ENCODE measurements at places on chromosomes 16 and 17.

DNA sequence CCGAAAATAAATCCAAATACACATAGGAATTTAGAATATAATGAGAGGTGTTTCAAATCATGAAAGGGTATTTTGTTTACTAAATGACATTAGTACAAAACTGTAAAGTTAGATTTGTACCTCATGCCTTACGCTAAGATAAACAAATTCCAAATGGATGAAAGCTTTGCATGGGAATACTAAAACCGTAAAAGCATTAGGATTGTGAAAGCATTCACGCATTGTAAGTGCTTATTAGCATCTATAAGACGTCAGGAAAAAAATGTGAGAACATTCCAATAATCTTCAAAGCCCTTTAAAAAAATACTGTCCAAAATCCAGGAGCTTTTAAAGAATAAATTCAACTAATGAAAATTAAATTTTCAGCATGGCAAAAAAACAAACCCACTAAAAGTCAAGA lies 24.8 kb upstream of the ALOX15 start:
- no peak for DNase-seq

- no peak for DNase-seq
Observed at GRCh38 chr16:495127-495748, 32.3 kb upstream of the CAPN15 start.

- DNase-seq, result no peak
Observed at GRCh38 chr16:72744076-72744793, 303.7 kb downstream of the ZFHX3 start.

- DNase-seq, result no peak
Observed at GRCh38 chr16:50316102-50316847, 49.9 kb downstream of the ADCY7 start.

DNA sequence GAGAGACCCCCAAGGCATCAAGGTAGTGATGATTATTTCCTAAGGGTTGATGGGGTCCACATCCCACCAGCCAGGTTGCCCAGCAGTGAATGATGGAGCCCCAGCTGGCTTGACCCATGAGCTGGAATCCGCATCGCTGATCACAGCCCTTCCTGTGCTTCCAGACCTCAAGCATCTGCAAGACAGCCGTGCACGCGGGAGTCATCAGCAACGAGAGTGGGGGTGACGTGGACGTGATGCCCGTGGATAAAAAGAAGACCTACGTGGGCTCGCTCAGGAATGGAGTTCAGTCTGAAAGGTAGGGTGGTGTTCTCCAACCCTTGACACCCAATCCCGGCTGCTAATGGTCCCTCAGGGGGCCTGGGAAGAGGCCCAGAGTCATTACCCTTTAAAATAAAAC lies 69.3 kb downstream of the CRISPLD2 start:
- DNase-seq, result no peak

GRCh38 chr17:81703747-81704654 lies 834 bp downstream of the MRPL12 start:
- DNase-seq, result no peak

GRCh38 chr17:28161311-28161710 lies 118.8 kb downstream of the NLK start:
- DNase-seq, result no peak

DNA sequence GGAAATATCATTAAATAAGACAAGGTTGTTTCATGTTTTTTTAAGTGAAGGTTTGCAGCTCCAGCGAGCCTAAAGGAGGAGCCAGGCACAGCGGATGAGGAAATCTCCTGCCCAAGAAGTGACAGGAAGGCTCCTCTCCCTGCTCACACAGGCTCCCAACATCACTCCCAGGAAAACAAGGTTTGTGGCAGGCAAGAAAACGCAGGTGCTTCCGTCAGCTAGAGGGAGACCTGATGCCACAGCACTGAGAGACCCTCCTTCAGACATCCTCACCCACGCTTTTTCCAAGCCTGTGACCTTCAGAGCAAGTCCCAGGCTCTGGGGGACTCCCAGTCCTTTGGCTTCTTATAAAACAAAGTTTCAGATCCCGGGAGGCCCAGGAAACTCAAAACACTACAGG lies 89.7 kb downstream of the ZNF423 start:
- no peak for DNase-seq

DNA sequence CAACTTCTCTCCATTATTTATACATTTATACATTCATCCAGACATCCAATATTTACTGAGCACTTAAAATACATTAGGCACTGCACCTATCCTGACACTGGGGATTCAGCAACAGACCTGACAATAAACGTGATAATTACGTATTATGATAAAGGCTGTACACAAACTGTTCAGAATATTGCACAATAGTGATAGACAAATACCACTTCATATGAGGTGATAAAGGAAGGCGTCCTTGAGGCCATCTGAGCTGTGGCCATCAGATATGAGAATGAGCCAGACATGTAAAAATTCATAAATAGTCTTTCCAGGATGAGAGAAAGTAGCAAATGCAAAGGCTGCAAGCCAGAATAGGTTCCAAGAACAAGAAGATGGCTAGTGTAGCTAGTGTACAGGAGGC lies 8.6 kb downstream of the USP32 start:
- no peak for DNase-seq

DNA sequence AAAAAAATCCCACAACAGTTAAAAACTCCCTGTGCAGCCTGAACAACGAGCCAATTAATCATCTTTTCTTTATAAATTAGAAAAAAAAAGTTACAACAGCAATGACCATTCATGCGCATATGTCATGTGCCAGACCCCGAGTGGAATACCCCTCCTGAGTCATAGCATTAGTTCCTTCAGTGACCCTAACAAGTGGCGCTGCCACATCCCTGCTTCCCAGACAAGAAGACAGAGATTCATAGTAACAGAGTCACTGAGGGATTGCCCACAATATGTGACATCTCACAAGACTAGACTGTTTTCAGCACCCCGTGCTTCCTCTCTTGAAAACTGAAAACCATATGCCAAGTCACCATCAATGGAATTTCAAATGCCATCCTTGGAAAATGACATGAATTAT lies 7.9 kb downstream of the UMOD start:
- DNase-seq, result no peak

DNA sequence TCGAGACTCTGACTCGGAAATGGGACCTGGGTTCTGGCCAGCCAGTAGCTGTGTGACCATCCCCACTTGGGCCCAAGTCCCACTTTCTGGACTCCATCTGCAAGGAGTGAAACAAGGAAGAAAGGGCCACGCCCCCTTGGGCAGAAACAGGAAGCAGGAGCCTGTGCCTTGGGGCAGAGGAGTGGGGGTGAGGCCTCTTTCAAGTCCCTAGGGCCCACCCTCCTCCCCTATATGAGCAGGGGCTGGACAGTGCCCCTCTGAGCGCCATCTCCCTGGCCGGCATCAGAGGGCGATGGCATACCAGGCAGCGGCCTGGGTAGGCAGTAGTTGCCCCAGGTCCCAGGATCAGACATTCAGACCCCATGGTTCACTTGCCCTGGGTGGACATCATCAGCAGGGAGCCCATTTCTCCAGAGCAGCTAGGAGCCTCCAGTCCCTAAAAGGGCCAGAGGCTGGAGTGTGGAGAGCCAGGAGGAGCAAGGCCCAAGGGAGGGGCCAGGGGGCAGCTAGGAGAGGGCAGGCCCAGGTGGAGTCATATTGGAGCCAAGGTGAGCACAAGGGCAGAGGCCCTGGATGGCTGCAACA lies 7.1 kb downstream of the BCAR1 start:
- DNase-seq, result no peak

DNA sequence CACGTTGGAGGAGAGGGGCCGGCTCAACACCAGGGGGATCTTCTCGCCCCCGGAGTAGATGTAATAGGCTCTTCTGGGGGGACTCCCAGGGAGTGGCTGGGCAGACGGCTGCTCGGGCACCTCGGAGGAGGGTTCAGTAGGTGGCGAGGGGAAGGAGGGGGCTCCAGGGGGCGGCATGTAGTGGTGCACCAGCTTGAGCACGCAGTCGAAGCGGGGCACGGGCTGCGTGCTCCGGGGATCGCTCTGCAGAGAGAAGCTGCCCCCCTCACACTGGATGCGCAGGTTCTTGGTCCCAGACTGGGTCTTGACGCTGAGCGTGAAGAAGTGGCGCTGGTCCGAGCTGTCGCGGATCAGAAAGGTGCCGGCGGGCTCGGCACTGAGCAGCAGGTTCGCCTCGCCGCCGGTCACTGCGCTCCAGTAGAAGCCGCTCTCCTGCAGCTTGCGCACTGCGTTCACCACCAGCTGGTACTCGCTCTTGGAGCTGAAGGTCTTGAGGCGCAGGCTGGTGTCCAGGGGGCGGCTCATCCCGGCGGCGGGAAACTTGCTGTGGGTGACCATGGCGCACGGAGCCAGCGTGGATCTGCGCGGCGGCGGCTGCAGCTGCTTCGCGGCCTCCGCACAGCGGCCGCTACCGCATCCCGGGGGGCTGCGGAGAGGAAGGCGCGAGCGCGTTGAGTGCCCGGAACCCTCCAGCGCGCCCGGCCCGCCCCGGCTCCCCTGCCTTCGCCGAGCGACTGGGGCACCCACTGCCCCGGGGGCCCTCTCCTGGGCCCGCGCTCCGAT lies 1.1 kb downstream of the SOCS3 start:
- DNase-seq, result no peak

GRCh38 chr17:34567691-34568465 lies 11.5 kb upstream of the TMEM132E start:
- DNase-seq, result no peak

GRCh38 chr17:74435775-74436359 lies 4.0 kb downstream of the GPRC5C start:
- no peak for DNase-seq

DNA sequence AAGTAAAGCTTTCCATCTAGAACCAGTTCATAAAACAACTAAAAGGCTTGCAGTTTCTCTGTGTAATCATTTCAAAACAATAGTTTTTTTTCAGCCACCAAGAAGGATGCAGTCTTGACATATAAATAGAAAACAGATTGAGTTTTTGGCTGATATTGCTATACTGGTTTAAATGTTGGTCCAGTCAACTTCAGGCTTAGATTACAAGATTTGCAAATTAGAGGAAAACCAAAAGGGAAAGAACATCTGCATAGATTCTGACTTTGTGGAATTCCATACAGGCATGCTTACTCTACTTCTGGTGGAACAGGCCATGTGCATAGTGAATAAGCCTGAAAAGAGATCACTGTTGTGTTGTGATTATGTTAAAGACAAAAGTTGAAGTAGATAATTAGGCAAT lies 150.3 kb downstream of the BCAS3 start:
- no peak for DNase-seq

- no peak for DNase-seq
Observed at GRCh38 chr16:22055881-22056280, 36.5 kb upstream of the VWA3A start.

- DNase-seq, result no peak
Observed at GRCh38 chr17:54891176-54891821, 9.4 kb upstream of the TOM1L1 start.

All from stimulated activated CD8-positive, alpha-beta memory T cell treated with anti-CD3 and anti-CD28 coated beads, Interleukin-15, amount 100 ng/mL, for 24 hours (primary cell).